ENCODE measurements at places on chromosomes 5 and 9.

DNA sequence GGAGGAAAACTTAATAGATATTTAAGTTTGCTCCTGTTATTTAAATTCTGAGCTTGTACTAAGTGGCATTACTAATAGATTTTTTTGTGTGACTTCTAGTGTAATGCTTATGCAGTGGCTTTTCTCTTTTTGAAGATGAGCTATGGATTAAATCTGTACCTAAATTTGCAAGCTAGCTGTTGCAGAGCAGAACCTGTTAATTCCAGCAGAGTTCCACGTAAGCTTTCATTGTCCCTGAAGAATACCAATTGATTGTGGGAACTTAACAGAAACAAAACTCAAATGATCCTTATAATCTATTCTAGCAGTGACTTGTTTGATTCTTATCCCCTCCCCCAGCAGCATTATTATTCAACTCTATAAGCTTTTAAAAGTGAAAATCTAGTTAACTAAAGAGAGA, 51.7 kb downstream of the MAN2A1 start:
- DNase-seq, result no peak

DNA sequence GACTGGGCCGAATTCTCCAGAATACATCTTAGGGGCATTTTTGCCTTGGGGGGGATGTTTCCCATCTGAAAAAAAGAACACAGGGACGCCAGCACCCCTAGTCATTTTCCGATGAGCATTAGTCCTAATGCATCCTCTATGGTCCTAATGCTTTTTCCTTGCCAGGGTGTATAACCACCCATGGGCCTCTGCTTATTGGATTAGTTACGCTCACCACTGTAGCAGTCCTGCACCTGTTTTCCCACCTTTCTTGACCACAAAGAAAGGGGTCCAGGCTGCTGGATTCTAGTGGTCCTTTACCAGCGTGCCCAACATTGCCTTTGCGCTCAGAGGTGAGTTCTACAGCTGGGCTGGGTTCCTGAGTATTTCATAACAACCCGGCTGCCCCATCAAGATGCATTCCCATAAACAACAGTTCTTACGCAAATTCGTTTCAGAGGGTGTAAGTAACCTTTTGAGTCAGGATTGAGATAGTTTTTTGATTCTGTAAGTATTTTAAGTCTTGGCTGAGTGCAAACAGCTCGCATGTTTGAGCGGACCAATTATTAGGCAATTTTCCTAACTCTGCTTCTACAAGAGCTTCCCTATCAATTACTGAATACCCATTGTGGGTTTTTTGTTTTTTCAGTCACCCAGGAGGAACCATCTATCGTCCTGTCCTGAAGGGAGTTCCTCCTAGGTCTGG, 135.1 kb downstream of the DROSHA start:
- DNase-seq, result no peak

GRCh38 chr5:143923634-143924266, 111.8 kb downstream of the HMHB1 start:
- DNase-seq, result no peak

DNA sequence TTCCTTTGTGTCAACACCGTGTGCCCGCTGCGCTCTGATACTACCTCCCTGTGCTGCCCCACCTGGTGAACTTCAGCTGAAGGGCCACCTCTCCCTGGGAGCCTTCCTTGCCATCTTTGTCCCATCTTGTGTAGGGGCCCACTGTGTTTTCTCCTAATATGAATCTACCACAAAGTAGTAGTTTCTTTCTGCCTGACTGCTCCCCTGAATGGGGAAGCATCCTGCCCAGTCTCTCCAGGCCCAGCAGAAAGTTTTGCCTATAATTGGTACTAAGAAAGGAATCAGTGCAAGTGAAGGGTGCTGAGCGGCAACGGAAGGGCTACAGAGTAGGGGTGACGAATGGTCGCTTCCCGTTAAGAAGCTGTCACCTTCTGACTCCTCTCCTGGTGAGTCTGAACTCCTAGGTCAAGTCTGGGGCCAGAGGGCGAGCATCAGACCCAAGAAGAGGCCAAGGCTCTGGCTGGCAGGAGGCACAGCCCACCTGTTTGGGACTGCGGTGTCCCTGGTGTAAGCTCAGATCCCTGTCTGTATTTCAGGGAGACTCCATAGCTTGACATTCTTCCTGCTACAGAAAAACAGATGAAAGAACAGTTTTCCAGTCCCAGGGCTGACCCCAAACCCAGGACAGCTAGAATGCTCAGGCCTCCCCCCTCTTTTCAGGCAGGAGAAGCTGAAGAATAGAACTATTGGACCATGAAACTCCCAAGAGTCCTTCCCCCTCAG, 24.1 kb downstream of the WWC1 start:
- no peak for DNase-seq

GRCh38 chr9:7721291-7721690, 78.3 kb downstream of the DMAC1 start:
- DNase-seq, result no peak

DNA sequence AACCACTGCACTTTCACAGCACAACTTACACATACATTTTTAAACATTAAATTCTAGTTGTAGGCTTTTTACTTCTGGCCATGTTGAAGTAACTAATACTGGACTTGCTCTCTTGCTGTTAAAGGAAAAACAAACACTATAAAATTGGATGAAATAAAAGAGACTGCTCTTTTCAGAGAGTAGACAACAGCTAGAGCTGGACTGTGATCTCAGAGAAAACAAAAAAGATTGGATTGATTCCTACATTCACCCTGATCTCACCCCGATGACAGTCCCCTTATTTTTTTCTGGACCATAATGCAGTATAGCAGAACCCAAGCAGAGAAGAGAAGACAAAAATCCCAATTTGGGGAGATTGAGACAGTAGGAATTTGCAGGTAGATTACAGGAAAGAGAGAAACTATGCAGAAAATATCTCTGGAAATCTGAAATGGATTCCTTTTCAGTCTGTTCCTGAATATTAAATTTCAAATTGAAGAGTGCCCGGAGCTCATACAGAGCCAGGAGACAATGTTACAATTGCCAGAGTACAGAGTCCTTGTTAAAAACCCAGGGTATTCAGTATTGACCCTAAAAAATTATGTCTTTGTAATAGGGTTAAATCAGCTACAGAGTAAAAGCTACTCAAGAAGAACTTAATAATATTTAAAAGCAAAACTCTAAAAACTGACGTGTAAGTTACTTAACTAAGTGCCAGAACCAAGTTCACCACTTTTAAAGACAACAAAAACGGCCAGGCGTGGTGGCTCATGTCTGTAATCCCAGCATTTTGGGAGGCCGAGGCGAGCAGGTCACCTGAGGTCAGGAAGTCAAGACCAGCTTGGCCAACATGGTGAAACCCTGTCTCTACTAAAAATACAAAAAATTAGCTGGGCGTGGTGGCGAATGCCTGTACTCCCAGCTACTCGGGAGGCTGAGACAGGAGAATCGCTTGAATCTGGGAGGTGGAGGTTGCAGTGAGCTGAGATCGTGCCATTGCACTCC, 208.6 kb downstream of the MPDZ start:
- no peak for DNase-seq

Data from activated CD4-positive, alpha-beta T cell treated with anti-CD3 and anti-CD28 coated beads, Interleukin-2, amount 50 U/mL, for 1 hour (primary cell).